ENCODE measurements at places on chromosomes 2 and 18.
A peak's percentile ranks its signal among the peaks of the same experiment; 100 is the strongest.

- DNase-seq, result no peak
Observed at GRCh38 chr2:222875482-222875881, 14.6 kb downstream of the ACSL3 start.

DNA sequence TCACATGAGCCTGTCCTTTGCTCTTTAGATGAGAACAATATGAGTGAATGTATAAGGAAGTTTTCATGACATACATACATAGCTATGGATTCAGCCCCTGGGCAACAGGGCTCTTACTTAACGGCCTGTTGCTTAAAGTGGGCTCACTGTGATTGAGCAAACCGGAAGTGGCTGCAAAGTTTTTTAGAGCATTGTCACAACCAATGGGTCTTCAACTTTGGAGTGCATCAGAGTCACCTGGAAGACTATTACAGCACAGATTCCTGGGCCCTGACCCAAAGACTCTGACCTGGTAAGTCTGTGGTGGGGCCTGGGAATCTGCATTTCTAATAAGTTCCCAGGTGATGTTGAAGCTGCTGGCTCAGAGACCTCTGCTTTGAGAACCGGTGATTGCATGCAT is 106.3 kb upstream of the SEC11C start:
- no peak for DNase-seq

DNA sequence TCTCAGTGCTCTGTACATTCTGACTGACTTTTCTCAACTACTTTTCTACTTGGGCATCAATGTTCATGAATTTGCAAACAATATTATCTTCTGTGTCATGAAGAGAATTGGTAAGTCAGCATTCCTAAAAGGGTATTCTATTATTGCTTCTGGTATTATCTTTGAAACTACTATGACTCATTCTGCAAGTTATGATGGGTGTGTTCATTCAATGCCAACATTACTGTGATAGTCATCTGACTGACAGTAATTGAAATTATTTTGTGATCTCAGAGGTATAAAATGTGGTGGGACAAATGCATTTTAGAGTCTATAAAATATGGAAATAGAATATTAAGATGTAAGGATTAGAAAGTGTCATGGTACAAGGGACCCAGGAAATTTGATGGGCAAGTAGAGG is 736.0 kb upstream of the CELF4 start:
- no peak for DNase-seq

GRCh38 chr2:26273501-26273900 is 28.8 kb downstream of the HADHB start:
- DNase-seq, result no peak

DNA sequence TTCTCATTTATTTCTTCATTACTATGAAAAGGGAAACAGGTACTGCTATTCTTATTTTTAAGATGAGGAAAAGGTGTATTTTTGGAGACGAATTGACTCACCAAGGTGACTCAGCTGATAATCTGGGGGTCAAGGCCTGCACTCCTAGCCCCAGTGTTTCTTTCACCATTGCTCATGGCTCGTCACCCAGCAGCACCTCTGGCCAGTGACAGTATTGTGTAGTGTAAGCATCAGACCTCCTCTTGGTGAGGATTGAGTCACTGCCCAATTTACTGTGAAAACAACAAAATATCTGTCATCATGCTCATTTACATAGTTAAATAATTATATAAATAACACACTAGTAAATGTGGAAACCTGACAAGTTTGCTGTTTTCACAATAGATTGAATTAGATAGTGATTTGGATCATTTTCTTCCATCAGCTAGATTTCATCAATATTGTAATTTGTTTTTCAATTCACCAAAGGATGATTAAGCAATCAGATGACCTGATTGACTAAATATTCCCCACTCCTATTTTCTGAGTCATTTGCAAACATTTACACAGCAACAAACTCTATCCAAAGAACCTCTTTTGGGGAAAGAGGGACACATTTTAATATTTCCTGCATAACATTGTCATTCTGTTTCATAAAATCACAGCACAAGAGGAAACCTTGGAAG is 492.8 kb upstream of the RAB12 start:
- no peak for DNase-seq

DNA sequence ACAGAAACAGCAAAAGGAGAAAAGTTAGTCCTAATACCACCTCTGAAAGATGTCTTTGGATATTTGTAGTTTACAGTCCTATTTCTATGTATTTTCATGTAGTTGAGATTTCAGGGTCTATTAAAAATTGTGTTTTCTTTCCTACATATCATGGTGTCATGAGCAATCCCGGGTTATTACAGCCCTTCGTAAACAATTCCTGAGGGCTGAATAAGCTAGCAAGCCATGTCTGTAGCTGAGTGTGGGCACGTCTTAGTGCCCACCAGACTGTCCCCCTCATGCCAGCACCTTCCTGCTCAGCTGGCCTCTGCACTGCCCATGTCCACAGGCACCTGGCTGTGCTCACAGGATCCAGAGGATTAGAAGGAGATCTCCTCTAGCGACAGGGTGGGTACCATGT is 60.6 kb downstream of the CTIF start:
- DNase-seq, result no peak

GRCh38 chr2:52703004-52703403 is 1064.6 kb upstream of the CHAC2 start:
- DNase-seq, result no peak

GRCh38 chr2:129101186-129101585 is 782.5 kb upstream of the HS6ST1 start:
- no peak for DNase-seq

DNA sequence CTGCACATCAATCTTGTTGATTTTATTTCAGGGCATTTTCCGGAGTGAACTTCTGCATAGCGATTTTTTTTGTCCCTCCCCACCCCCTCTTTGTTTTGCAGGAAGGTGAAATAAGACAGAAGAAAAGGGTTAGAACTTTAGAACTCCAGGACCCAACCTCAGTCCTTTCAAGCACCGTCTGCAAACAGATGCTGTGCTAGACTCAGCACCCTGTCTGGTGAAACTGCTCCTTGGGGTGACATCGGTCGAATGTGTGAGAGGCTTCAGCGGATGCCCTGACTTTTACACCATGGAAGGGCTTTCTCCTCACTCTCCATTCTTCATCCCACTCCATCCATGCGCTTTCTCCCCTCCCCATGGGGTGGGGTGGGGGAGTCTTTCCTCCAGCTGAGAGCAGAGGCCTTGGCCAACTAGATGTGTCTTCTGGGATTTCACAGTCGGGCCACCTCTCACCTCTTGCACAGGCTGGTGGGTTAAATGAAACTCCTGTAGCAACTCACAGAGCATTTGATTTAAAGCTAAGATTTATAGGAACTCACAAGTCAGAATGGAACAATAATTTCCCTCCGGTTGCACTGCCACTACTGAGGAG is 43.3 kb upstream of the EDAR start:
- peak; percentile 56 for DNase-seq

GRCh38 chr18:10928011-10928771 is 221.2 kb downstream of the PIEZO2 start:
- no peak for DNase-seq
